ENCODE measurements at places on chromosomes 11 and 22.

GRCh38 chr11:31690041-31690440 lies 121.1 kb downstream of the PAX6 start:
- DNase-seq = no peak

DNA sequence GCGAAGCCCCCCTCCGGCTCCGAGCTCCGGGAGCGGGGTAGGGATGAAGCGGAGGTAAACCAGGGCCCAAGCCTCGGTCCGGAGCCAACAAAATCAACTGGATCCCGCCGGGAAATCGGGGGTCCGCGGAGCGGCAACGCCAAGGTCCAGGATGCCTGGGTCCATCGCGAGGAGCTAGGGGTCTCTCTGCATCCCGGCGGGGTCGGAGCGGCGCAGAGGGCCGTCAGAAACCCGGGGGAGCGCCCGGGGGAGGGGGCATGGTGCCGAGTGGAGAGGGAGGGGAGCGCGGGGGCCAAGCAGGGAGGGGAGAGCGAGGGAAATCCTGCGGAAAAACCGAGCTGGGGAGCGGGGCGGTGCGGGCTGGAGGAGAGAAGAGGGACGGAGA lies 51.8 kb downstream of the SLC22A12 start:
- no peak for DNase-seq

GRCh38 chr22:41352058-41352457 lies 29.7 kb upstream of the TEF start:
- DNase-seq = peak; percentile 59

- DNase-seq = no peak
Measured at GRCh38 chr11:44248109-44248508, 61.8 kb downstream of the ALX4 start.

GRCh38 chr11:37504921-37505320 lies 906.9 kb upstream of the RAG2 start:
- peak; percentile 67 for DNase-seq

GRCh38 chr22:39087881-39088684 lies 9.0 kb upstream of the APOBEC3H start:
- DNase-seq = no peak

GRCh38 chr11:41659985-41660384 lies 200.5 kb upstream of the LRRC4C start:
- no peak for DNase-seq

DNA sequence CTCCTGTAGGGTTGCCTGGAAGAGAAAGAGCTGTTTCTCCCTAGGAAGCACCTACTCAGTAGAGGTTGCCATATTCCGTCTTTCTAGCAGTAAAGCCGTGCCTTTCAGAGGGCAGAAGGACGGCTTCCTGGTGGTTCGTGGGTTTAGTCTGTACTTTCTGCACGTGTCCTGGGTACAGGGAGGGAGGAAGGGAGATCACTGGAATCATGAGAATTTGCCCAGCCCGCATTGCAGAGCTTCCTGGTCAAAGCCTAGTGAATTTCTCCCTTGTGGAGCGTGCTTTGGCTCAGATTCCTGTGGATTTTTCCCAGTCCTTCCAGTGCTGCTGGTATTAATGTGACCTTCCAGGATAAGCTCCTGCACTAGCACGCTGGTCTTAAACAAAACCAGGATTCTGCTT lies 44.9 kb downstream of the GRAMD1B start:
- DNase-seq = no peak

GRCh38 chr22:27019827-27020226 lies 362.4 kb downstream of the MIAT start:
- DNase-seq = no peak

DNA sequence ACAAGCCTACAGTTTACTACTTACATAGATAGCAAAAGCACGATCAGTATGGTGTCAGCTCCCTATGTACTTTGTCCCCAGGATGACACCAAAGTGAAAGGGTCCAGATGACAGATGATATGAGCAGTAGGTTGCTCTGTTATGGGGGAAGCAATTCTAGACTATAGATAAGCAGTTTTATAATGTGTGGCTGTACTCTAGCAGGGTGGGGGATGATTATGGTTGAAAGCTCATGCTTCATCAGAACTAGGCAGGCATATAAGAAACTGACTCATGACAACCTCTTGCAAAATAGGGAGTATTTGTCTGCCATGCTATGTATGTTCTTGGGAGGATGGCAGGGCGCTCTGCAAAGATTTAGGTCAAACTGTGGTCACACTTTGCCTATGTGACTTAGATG lies 158.2 kb upstream of the ZBED5 start:
- DNase-seq = no peak

- DNase-seq = no peak
Measured at GRCh38 chr22:21038405-21038804, 6.0 kb upstream of the SLC7A4 start.

- no peak for DNase-seq
Measured at GRCh38 chr22:20208713-20209310, 58.0 kb upstream of the CCDC188 start.

GRCh38 chr11:67371911-67372320 lies 1.5 kb downstream of the CLCF1 start:
- no peak for DNase-seq

DNA sequence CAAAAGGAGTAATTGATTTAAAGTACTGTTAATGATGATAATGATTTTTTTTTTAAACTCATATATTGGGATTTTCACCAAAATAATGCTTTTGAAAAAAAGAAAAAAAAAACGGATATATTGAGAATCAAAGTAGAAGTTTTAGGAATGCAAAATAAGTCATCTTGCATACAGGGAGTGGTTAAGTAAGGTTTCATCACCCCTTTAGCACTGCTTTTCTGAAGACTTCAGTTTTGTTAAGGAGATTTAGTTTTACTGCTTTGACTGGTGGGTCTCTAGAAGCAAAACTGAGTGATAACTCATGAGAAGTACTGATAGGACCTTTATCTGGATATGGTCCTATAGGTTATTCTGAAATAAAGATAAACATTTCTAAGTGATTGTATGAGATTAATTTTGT lies 43.9 kb downstream of the RRM1 start:
- no peak for DNase-seq

DNA sequence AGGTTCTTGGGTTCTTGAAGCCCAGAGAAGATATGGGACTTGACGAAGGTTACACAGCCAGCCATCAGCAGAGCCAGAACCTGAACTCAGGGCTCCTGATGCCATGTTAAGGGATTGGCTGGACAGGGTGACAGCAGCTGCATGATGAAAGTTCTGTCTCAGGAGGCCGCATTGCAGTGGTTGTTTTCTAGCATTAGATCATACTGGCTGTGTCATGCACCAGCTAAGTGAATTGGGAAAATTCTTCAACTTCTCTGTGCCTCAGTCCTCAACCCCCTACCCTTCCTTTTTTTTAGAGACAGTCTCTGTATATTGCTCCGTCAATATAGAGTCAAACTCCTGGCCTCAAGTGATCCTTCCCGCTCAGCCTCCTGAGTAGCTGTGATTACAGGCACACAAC lies 5.4 kb upstream of the LTBP3 start:
- DNase-seq = no peak

DNA sequence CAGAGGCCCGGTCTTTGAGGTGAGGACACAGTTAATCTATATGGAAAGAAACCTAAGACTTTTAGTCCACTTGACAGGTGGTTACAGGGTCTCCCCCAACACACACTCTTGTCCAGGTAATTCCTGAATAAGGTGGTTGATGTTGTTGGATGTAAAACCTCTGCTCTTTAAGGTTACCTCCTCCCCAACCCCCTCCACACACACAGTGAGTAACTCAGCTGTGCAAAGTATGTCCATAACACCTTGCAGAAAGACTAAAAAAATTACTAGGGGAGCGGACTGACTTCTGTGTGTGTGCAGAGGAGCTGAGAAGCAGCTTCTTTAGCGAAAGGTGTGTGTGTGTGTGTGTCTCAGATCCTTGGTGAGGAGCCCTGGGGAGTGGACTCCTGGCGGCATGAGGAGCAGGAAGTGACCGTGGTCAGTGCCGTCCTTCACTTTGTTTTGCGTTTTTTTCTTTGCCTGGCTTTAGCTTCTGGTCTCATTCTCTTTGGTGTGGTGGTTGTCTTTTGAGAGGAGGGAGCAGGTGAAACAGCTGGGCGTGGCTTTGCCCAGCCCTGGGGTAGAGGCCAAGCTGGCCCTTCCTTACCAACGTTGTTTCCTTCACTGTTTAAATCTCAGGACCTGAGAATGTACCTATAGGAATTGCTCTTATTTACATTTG lies 1.7 kb downstream of the ZBED4 start:
- DNase-seq = no peak

DNA sequence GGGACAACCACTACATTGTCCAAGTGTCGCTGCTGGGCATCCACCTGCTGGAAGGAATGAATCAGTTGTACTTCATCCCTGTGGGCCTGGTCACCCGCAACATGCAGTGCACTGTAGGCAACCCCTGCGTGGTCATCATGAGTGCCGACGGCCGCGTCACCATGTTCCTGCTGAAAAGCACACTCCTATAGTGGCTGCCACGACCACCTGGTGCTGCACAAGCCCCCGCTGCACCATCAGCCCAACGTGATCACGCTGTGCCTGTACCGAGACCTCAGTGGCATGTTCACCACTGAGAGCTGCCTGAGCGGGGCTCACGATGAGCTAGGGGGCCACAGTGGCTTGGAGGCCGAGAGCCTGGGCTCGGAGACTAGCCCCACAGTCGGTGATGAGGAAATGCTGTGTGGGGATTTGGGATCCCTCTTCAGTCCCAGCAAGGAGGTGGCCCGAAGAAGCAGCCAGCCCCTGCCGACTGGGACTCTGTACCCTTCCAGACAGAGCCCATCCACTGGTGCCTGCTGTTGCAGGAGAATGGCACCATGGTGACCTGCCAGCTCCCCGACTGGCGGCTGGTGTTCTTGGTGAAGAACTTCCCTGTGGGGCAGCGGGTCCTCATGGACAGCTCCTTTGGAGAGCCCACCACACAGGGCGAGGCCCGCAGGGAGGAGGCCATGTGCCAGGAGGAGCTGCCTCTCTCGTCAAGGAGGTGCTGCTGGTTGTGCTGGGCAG lies 15.7 kb upstream of the SLC5A4 start:
- DNase-seq = no peak

GRCh38 chr11:109041876-109042275 lies 377.0 kb downstream of the DDX10 start:
- DNase-seq = no peak

DNA sequence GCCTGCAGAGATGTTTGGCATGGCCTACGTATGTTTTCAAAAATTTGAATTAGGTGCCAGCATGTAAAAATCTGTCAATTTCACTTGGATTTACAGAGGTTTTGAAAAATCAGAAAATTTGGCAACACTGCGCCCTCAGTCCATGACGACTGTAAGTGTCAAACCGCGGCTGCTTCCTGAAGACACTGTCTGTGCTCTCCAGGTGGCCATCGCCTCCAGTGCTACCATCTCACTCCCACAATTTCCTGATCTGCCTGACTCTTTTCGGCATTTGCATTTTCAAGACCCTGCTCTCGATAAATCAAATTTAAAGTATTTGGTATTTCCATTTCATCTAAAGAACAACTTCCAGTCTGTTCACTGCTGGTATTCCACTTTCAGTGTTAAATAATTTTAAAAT lies 34.6 kb downstream of the VSIG10L2 start:
- DNase-seq = no peak

DNA sequence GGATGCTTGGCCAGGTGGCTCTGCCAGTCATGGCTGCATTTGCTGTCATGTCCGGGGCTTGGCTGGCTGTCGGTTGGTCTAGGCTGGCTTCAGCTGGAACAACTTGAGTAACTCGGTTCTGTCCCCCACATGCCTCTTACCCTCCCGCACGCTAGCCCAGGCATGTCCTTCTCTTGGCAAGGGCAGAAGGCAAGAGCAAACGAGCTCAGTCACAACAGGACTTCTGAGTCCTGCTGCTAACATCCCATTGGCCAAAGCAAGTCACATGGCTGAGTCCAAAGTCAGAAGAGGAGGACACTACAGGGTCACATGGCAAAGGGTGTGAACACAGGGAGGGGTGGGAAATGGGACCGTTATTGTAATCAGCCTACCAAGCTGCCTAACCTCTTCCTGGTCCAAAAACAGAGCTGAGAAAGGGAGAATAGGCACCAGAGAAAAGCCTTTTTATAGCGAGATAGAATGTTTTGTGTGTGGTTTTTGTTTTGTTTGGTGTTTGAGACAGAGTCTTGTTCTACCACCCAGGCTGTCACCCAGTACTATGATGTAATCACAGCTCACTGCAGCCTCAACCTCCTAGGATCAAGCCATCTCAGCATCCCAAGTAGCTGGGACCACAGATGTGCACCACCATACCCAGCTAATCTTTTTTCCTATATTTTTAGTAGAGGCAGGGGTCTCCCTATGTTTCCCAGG lies 81.9 kb downstream of the MN1 start:
- peak; percentile 99 for DNase-seq

GRCh38 chr11:110491577-110492320 lies 62.0 kb downstream of the FDX1 start:
- no peak for DNase-seq

DNA sequence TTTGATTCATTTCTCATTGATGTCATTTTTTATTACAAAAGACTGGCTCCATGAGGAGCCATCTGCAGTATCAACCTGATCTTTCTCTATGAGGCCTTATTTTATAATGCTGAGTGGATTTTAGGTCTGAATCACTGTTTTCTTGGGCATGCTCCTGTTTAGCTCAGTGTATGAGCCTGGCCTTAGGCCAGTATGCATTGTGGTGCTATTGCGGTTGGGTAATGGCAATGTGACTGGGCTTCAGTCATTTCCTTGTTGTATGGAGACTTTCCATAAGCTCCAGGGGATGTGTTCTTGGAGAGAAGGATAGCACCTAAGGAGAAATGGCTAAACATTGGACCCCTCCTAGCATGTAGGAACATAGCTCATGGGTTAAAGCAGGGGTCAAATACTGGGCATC lies 293.2 kb downstream of the NELL1 start:
- DNase-seq = no peak

GRCh38 chr22:33477120-33478111 lies 419.2 kb upstream of the SYN3 start:
- no peak for DNase-seq

DNA sequence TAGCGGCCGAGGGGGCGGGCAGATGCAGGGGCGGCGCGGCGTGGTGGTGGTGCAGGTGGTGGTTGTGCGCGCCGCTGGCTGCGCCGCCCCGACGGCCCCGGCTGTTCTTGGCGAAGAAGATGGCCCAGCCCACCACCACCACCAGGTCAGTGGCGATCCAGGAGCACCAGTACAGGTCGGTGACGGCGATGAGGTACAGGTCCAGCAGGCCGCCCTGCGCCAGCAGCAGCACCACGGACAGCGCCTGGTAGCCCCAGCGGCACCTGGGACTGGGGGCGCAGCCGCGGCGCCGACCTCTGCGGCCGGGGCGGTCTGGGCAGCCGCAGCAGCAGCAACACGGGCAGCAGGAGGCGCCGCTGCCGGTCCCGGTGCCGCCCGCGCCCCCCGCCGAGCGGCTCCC lies 879 bp downstream of the TMEM121B start:
- peak; percentile 71 for DNase-seq

- DNase-seq = no peak
Measured at GRCh38 chr22:39917197-39917643, 16.3 kb downstream of the GRAP2 start.

GRCh38 chr11:47466701-47467250 lies 17.8 kb upstream of the RAPSN start:
- no peak for DNase-seq

DNA sequence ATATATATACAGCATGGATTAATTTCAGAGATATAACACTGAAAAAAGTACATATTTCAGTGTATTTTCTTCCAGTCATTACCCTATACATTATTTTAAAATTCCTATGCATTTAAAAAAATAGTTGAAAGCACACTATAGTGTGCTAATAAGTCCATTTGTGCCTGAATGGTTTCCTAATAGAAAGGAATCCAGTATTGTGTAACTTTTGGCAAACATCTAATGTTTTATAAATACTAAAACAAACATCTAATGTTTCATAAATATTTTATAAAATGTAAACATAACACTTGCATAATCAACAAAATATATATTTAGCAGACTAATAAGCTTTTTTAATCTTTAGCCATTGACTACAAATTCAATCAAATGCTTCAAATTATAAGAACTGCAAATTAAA lies 126.6 kb upstream of the FIBIN start:
- no peak for DNase-seq

Data from Caki2 (cell line).